ENCODE measurements at places on chromosomes 16 and 17.

DNA sequence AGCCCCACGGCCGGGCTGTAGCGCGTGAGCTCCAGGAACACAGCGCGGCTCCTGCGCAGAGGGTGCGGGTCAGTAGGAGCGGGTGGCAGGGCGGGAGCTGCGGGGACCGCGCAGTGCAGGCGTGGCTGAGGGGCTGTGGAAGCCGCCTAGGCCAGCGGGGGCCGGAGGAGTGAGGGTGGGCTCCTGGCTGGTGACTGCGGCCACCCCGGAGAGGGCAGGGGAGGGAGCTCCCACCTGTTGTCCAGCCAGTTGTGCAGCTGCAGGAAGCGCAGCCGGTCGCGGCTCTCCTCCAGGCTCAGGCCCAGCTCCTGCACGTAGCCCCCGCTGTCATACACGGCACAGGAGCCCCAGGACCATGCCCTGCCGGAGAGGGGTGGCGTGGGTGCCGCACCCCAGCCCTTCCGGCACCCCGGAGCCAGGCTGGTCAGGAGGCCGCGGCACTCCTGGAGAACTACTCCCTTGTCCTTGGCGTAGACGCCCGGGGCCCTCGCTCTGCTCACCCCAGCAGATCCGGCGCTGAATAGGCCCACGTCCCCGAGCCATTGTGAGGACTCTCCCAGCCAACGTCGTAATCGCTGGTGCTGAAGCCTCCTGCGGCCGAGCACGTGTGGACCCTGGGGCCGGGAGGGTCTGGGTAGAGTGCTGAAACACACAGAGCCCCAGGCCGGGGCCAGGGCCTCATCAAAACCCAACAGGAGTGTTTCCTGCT lies 43.9 kb downstream of the TSC2 start:
- DNase-seq: no peak

DNA sequence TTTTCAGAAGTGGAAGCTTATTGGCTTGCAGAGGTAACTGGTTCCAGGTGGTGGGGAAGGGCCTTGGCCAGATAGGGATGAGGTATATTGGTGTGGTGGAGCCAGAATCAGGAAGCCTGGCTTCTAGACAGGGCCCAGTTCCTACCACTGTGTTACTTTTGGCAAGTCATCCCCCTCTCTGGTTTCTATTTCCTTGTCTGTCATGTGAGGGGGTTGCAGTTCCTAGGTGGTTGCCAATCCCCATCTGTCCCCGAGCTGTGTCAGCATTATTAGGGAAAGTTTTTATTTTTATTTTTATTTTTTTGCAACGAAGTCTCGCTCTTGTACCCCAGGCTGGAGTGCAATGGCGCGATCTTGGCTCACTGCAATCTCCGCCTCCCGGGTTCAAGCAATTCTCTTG lies 3.0 kb downstream of the SMCR8 start:
- DNase-seq: no peak

DNA sequence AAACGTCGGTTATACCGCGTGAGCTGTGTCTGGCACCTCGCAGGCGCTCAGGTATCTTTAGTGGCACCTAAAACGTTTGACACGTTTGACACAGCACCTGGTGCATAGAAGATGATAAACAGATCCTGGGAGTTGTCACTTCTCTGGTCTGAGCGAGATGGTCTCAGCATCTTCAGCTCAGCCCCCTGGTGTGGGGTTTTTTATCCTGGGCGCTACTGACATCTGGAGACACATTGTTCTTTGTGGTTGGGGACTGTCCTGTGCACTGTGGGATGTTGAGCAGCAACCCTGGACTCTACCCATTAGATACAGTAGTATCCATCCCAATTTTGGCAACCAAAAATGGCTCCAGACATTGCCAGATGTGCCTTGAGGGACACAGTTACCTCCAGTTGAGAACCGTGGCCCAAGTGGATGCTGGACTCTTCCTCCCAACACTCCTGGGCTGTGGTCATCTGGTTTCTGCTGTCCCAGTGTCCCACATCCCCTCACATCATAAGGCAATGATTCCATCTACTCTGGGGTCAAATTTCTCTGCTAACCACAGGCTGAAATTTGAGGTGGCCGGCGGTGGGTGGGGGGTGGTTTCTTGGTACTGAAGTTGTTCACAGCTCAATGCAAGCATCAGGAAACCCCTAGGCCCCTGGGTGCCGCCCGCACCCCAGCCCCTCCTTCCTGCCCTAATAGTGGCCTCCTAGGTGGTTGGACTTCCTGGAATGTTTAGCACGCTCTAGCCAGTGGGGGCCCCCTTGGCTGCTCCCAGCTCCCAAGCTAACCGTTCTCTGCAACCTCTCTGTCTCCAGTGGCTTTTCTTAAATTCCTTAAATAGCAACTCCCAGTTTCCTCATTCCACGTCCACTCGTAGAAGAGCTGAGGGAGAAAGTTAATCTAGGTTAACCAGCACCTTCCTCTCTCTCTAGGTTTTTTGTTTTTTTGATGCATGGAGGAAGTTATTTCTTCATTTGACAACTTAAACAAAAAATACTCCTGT lies 124.8 kb downstream of the ABCC1 start:
- DNase-seq: no peak

- DNase-seq: no peak
Measured at GRCh38 chr17:44217738-44218343, 1.6 kb downstream of the UBTF start.

DNA sequence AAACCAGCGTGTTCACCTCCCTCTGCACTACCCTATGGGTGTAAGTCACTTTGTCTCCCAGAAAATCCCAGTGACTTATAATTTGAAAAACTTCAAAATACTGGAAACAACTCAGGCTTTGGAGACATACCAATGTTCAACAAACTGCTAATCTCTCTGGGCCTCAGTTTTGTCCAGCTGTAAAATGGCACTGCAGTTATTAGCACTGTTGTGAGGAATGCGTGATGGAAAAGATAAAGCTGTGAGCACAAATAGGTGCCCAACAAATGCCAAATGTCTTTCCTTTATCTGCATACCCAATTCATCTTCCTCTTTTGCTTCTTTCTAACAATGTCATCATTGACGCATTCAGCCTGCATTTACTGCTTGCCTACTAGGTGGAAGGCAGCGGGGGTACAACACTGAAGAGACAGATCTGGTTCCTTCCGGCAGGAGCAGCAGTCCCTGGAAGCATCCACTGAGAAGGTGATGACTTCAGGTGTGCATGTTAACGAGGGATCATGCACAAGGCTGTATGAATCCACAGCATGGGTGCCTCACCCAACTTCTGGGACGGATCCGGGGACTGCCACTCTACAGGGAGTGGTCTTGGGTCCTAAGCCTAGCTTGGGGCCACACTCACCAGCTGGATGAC lies 63.4 kb downstream of the CYTH1 start:
- DNase-seq: no peak

DNA sequence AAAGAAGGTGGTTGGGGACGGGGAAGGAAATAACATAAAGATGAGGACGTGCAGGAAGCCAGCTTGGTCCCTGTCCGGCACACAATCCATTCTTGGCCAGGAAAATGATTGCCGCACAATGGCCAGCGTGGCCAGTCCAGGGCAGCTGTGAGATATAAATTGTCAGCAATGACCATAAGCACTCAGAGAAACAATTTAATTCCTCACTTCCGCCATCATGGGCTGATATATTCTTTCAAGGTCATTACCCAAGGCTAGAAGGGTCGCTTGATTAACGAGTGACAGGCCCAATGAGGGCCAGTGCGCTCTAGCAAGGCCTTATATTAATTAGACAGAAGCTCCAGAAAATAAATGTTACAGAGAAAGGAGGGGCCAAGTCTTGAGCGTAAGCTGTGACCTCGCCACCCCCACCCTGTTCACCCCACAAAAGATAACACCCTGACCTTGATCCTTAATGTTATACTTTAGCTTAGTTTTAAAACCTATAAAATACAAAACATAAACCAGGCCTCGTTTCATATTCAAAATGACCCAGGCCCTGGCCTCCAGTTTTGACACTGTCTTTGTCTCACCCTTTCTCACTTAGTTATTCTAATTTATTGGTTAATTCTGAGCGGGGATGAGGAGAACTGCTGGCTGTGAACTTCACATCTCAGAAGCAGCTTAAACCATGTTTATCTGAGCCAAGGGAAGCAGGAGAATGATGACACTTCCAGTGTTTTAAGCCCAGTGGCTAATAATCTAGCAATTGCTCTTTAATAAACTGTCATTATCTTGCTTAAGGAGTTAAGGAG lies 478.3 kb upstream of the ZFHX3 start:
- DNase-seq: no peak

DNA sequence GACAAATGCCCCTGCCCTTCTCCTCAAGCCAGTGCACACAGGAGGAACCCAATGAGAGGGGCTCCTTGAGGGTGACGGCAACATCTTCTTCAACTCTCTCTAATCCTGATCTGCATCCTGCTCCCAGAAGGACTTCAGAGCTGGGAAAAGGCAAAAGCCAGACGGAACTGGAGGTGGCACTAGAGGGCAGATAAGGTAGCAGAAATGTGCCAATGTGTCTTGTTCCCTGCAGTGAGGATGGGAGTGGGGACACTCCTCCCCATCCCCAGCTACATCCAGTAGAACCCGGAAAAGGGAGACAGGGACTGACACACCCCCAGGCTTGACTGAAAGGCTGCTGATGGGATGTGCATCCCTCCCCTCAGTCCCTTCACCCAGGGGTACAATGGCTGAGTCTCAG lies 28.5 kb downstream of the SRCIN1 start:
- DNase-seq: no peak

DNA sequence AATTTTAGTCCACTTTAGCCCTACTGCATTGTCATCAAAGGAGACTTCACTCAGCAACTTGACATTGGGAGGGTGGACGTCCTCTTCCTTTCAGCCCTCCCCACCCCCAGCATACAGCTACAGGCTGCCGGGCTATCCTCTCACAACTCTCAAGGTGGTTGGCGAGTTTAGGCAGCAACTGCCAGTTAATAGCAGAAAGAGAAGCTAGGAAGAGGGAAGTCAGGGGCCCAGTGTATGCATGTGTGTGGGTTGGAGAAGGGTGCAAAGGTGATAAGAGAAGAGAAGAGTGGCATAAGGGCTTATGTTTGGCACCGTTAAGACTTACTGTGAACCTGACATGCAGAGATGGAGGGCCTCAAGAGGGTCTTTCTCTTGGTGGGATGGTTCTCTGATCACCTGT lies 31.8 kb downstream of the CCL4 start:
- no peak for DNase-seq

GRCh38 chr17:75124041-75124818 lies 7.3 kb downstream of the NT5C start:
- DNase-seq: no peak
